Hippocampal formation (tissue), 2 donors: ENCODE measurements at places on chromosomes 3 and 15.
A peak's percentile ranks its signal among the peaks of the same experiment; 100 is the strongest.

DNA sequence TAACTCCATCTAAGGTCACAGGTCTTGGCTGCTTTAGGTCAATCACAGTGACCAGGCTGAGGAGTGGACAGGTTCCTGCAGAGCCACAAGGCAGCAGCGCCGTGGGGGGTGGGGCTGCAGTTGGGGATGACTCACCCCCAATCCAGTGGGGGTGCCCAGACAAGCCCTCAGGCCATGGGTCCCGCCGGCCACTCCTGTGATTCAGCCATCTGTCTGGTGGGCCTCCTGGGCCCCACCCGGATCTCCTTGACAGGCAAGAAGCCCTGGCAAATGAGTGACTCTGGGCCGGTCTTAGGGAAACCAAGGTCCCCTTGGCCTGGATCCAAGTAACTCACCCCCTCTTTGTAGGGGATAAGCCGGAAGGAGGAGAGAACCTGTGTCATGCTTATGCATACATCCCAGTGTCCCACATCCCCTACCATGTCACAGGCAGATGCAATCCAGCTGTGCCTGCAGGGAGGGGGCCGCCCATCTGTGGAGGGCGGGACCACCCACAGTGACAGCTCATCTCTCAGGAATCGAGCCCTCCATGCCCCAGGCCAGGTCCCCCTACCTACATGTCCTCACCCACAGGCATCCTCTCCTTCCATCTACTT, 495 bp upstream of the COL7A1 start:
- no peak for DNase-seq

- DNase-seq: no peak
Measured at GRCh38 chr3:127263037-127263436, 24.8 kb downstream of the PRR20G start.

DNA sequence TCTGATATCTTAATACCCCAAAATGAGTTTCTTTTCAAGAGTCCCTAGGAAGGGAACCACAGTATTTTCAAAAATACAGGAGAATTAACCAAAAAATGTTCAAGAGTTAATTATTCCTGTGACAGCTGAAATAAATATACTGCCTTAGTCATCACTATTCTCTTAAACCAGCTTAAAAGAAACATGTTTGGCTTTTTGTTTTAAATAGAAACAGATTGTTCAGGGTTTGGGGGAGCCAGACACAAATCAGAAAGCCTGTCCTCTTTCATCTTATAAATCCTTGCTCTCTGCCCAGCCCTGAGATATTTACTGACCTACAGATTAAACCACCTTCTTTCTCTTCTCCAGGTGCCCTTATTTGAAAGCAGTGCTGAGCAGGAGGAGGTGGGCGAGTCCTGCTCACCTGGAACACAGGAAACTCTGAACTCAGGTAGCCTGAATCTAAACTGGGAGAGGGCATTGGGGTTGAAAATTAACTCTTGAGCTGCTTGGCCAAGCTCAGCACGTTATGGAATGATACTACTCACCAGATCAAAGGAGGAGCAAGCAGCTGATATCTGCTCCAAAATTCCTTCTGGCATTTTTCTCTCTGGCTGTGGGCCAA, 84.1 kb upstream of the SPRED1 start:
- DNase-seq: no peak

DNA sequence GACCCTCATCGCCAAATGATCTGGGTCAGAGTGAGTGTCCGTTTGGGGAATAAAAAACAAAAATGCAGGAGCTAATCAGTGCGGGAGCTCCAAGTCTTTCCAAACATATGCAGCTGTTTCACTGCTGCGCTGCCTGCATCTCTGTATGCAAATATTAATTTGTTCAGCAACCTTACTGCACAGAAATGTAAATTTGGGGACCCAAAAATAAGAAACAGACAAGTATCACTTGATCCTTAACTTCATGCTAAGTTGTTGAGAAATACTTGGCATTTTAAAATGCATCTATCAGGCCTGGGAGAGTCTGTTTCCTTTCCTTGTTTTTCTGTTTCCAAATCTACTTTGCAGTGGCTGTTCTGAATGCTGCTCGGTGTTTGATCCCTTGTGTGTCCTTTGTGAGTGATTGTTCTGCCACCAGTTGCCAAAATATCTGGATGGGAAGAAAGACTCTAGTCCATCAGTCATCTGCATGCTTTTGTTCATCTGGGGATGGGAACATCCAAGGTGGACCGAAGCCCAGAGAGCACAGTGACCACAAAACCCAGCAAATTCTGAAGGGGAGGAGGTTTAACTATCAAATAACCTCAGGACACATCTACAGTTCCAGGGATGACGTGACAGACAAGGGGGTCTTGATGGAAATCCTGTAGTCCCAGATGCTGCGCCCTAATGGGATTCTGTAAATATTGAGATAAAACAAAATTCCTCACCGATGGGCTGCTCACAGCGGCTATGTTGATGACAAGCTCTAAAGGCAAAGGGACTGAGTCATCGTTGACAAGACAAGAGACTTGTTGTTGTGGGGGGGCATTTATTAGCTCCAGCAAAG, 199.5 kb upstream of the WNT5A start:
- DNase-seq: no peak

GRCh38 chr3:160586679-160587078, 21.3 kb upstream of the KPNA4 start:
- DNase-seq: no peak

DNA sequence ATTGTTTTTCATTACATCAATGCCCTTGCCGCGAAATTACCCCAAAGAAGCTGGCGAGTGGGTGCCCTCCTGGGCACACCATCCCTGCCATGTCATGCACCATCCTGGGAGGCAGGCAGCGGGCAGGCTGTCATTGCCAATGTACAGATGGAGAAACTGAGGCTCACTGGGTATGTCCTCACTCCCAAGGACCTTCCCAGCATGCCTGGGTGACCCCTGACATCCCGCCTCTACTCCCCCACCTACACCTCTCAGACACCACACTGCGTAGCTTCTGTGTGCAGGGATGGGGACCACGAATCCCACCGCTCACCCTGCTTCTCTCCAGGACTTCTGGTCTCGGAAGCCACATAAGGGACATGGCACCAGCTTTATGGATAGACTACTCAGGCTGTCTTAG, 41.0 kb upstream of the SLC41A3 start:
- DNase-seq: no peak

- DNase-seq: no peak
Measured at GRCh38 chr3:20773320-20773984, 587.4 kb upstream of the SGO1 start.

DNA sequence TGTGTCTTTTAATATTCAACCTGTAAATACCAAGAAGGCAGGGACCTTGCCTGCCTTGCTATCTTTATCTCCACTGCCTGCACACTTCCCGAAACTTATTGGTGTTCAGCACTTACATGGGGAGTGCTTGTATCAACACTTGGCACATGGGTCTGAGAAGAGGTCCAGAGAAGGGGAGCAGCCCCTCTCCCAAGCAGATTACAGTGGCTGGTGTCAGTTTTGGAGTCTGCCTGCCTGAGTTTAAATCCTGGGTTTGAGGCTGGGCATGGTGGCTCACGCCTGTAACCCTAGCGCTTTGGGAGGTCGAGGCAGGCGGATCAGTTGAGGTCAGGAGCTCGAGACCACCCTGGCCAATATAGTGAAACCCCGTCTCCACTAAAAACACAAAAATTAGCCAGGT, 20.3 kb downstream of the MESD start:
- no peak for DNase-seq

DNA sequence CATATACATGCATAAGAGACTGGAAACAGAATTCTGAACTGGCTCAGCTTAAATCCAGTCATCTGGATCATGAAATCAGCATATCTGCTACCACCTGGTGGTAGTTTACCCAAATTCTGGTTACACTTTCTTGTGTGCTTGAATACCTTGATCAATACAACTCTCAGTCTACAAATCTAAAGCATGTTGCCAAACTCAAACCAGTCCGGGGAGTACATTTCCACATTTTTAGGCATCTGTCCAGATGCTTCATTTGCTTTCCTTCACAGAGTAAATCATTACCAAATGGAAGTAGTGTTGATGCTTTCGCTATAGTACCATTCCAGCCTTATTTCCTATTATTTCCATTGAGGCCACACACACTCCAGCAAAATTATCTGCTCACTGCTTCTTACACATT, 126.4 kb downstream of the P2RY1 start:
- DNase-seq: no peak

DNA sequence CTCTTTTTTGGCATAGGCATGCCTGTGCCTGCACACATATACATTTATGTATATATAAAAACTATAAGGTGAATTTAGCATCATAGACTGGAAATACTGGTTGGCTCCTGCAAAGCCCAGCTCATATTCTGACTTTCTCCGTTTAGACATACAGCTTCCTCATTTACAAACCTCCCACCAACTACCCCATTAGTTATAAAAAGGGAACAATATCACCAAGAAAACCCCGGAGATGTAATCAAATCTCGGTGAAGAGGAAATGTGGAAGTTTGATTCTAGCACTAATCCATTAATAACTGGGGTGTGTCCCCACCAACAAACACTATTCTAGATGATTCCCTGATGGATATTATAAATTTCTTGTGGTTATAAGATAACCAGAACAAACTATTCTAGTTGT, 517.7 kb upstream of the TBL1XR1 start:
- no peak for DNase-seq

DNA sequence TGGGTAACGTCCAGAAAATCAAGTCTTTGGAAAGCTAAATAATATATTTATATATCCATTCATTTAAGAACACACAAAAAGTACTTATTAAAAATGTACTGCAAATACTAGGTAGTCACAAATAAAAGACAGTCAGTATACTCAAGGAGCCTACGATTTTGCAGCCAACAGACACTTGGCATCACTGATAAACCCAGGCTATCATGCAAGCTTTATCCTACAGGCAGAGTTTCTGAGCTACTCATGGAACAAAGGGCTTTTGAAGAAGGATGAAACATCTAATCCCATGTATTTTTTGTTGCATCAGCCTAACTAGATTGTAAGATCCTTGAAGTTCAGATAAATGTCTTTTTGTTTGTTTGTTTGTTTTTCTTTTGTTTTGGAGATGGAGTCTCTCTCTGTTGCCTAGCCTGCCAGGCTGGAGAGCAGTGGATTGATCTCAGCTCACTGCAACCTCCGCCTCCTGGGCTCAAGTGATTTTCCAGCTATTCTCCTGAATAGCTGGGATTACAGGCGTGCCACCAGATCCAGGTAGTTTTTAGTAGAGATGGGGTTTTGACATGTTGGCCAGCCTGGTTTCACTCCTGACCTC, 319.4 kb upstream of the MDFIC2 start:
- no peak for DNase-seq

- no peak for DNase-seq
Measured at GRCh38 chr3:23203708-23204330, 692 bp downstream of the UBE2E2 start.

GRCh38 chr3:140242818-140243276, 307.9 kb downstream of the CLSTN2 start:
- DNase-seq: no peak

- DNase-seq: no peak
Measured at GRCh38 chr15:85482894-85483293, 102.5 kb downstream of the AKAP13 start.

GRCh38 chr3:100402256-100402655, 917 bp downstream of the LNP1 start:
- no peak for DNase-seq

DNA sequence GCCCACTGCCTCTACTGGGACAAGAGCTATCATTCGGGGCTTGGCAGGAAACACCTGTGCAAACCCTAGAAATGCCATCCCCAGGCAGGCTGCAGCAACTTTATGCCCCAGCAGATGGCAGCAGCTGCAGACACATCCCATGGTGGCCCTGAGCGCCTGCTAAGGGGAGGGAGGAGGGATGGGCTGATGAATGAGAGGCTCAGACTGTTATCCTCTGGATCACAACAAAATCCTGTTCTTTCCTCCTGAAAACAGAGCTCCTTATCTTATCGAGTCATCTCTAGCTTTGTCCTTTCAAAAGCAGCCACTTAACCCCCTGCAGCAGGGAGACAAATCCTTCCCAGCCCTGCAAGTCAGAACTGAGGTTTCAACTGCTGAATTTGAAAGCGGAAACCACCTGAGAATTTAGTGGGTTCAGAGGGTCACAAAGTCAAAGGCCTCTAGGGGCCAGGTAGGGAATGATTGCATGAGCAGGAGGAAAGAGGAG, 90.6 kb upstream of the PROK2 start:
- DNase-seq: peak; percentile 79

DNA sequence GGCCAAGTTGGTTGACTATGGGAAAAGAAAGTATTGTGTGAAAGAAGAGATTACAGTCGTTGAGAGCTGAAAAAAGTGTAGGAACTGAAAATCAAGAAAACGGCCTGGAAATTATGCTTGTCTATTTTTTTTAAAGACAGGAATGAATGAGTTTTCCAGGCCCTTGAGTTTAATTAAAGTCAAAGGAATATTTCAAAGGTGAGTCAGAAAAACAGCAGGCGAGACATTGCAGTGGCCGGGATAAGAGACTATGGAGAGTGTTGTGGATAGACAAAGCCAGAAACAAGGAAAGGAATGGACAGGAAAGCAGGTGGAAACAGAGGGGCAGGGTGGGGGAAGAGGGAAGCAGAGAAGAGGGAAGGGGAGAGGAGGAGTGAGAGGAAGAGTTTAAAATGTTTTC, 275.1 kb upstream of the LRTM1 start:
- DNase-seq: no peak

GRCh38 chr3:157362348-157362747, 74.3 kb upstream of the PTX3 start:
- no peak for DNase-seq

DNA sequence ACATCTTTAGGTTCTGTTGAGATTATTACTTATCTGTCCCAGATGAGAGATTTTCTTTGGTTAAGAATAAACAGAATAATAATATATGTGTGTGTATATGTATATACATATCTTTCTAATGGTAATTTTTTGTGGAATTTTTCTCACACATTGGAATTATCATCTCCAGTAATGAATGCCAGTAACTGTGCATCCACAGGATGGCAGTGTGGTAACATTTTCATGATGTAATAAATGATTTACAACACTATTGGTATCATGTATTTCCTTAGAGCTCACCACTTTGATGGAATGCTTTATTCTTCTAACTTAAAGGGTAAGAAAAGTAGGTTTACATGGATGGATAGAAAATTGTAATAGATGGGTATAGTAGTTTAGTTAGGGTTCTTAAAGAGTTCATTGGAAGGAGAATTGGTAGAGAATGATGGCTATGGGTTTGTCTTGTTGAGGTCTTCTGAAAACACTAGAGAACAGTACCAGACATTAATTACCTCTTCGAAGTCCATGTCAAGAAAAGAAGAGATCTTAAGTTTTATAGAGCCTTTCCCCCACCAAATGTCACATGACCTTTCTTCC, 78.1 kb downstream of the STT3B start:
- DNase-seq: no peak

GRCh38 chr3:126389112-126389793, 5.5 kb upstream of the CFAP100 start:
- DNase-seq: peak; percentile 88

GRCh38 chr15:80732167-80732566, 37.1 kb downstream of the ABHD17C start:
- DNase-seq: no peak

- no peak for DNase-seq
Measured at GRCh38 chr3:189298469-189299375, 127.0 kb downstream of the TPRG1 start.

DNA sequence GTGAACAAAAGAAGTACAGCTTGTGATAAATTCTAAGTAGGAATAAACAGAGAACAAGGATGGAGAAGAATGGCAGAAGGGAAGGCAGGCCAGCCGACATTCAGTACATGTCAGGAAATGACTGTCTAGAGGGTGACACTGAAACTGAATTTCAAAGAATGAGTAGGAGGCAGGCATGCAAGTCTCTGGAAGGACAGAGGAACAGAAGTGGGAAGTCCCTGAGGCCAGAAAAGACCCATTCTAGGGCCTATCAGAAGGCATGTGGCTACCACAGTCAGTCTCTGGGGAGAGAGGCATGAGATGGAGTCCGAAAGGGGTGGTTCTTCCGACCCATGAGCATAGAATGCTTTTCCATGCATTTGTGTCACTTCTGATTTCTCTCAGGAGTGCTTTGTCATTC, 243.5 kb upstream of the UBE2E2 start:
- no peak for DNase-seq
